ENCODE measurements at places on chromosomes 3 and 15.

GRCh38 chr15:72873379-72874233, 90.0 kb upstream of the ADPGK start:
- DNase-seq, result no peak

- no peak for DNase-seq
Measured at GRCh38 chr15:61034678-61035291, 194.3 kb downstream of the RORA start.

DNA sequence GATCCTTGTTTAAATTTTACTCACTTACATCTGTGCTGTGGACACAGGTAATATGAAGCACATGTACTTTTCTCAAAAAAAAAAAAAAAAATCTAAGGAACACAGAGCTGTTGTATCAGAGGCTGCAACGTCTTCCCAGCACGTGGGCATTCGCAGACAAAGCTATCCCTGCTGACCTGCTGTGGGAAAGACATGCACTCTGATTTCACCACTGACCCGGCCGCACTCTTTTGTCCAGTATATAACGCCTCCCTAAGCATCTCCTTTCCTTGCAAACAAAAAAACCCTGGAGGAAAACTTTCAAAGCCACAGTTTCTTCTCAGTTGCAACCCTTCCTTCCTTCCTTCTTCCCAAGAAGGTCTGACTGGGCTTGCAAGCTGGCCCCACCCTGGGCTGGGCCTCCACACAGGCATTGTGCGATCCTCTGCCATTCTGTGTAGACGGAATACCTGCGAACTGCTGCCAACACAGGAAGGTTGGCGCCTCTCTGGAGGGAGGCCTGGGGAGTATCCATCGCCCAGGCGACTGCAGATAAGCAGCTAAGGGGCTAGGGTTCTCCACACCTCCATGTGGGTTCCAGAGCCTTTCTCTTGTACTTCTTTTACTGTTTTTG, 50.8 kb downstream of the SLC12A8 start:
- DNase-seq, result no peak

- no peak for DNase-seq
Measured at GRCh38 chr3:10527295-10528001, 22.1 kb upstream of the ATP2B2 start.

GRCh38 chr3:194130188-194130587, 5.8 kb upstream of the HES1 start:
- no peak for DNase-seq

DNA sequence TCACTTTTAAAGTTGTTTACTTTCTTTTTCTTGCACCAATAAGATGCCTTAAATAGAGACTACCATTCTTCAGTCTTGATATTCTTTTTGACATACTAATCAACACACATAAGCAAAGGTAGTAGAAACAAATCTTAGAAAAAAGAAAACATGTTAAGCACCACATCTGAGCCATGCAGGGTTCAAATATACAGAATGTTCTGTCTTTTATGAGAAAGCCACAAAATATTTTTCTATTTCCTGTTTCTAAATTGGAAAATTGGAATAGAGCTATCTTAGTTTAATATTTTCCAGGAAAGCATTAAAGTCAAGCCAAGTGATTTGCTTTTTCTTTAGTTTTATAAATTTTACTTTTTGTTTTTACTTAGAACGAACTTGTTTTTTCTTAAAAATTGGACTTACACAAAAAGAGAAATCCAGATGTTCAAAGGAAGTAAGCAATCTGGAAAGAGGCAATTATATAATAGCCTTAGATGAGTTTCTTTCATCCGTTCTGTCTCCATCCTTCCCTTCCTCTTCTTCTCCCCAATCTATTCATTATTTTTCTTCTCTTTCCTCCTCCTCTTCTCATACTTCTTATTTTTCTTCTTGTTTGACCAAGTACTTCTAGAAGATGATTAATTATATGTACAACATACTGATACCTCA, 731.7 kb downstream of the SQOR start:
- DNase-seq, result no peak

All from dermis microvascular lymphatic vessel endothelial cell (primary cell).